ENCODE measurements at places on chromosomes 3 and 15.

- no peak for DNase-seq
Measured at GRCh38 chr3:117893638-117894037, 1141.0 kb downstream of the IGSF11 start.

- DNase-seq: no peak
Measured at GRCh38 chr3:127438951-127439350, 151.1 kb upstream of the PRR20G start.

DNA sequence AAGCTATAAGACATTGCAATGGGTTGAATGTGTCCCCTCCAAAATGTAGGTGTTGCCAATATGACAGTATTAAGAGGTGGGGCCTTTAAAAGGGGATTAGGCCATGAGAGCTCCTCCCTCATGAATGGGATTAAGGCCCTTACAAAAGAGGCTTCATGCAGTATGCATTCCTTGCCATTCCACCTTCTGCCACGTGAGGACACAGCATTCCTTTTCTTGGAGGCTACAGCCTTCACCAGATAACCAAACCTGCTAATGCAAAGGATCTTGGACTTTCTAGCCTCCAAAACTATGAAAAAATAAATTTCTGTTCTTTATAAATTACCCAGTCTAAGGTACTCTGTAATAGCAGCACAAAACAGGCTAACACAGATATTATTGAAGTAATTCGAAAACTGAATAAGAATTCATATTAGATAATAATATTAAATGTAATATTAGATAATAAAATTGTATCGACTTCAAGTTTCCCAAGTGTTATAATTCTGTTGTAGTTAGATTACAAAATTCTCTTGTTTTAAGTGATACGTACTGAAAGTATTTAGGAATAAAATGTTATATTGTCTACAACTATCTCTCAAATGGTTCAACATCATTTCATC is 29.4 kb upstream of the ATP8B4 start:
- DNase-seq: no peak

GRCh38 chr3:24451461-24452099 is 43.1 kb downstream of the THRB start:
- DNase-seq: peak; percentile 35

DNA sequence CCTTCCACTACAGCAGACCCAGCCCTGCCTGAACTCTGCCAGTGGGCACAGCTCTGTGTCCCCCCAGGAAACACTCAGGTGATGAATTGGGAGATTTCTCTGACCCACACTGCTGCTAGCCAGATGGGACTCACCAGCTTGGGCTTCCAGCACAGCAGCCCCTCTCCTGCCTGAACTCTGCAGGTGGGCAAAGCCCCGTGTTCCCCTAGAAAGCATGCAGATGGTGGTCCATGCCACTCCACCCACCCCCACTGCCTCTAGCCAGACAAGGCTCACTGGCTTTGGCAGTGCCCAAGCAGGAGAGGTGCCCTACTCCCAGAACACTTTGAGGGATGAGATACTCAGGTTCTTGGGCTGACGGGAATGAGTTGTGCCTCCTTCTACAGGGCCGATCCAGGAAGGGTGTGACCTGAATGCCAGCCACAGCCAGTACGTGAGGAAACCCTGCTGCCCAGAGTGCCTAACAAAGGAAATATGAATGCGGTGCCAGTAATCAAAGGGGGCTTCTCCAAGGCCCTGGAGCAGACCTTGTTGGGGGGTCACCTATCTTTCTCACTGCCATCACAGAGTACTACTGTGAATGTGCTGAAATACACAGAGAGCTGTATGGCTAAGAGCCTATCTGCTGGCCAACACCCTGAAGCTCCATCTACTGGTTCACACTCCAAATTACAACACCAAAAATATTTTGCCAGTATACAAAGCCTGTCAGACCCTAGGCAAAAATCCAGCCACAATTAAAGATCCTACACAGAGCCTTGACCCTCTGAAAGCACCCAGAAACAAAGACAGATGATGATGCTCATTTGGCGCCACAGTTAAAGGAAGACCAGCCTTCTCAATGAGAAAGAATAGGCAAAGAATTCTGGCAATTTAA is 61.9 kb downstream of the BTLA start:
- no peak for DNase-seq

DNA sequence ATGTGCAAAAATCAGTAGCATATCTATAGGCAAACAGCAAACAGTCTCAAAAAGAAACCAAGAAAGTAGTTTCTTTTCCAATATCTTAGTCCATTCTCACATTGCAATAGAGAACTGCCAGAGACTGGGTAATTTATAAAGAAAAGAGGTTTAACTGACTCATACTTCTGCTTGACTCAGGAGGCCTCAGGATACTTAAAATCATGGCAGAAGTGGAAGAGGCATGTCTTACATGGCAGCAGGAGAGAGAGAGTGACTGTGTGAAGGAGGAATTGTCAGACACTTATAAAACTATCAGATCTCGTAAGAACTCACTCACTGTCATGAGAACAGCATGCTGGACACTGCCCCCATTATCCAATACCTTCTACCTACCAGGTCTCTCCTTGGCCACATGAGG is 327.9 kb upstream of the EPHA3 start:
- DNase-seq: no peak

GRCh38 chr15:92634060-92634459 is 21.5 kb downstream of the FAM174B start:
- DNase-seq: no peak

- DNase-seq: no peak
Measured at GRCh38 chr3:66053550-66054094, 14.9 kb upstream of the MAGI1 start.

GRCh38 chr15:73934281-73934680 is 8.0 kb downstream of the LOXL1 start:
- no peak for DNase-seq

GRCh38 chr3:84965141-84965540 is 6.4 kb downstream of the CADM2 start:
- DNase-seq: no peak

GRCh38 chr15:89374086-89374981 is 39.7 kb upstream of the POLG start:
- no peak for DNase-seq

- DNase-seq: no peak
Measured at GRCh38 chr3:56989169-56989976, 71.1 kb upstream of the SPATA12 start.

DNA sequence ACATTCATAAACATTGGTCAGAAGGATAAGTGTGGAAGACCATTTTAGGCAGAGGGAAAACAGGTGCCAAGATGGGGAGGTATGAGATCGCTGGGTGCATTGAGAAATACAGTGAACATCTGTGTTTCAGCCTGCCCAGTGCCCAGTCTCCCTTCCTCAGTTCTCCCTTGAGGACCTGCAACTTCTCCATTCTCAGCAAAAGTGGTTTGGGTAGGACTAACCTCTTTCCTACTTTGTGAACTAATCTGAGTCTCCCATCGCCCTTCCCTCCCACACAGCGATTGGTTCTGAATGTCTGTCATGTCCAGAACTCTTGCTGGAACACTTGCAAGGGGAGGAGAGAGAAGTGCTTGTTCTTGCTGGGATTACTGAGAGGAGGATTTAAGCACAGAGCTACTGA is 10.9 kb upstream of the CCNL1 start:
- no peak for DNase-seq

DNA sequence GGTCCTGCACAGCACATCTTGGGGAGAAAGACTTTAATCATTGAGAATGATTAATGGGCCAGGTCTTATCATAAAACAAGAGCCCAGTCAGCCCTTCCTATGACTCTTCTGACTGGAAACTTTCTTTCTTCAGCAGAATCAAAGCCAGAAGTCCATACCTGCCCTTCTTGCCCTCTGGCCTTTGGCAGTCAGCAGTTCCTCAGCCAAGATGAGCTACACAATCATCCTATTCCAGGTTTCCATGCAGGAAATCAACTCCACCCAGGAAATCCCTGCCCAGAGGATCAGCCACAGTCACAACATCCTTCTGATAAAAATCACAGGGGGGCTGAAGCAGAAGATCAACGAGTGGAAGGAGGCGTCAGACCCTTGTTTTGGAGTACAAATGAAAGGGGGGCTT is 26.9 kb downstream of the ZNF589 start:
- peak; percentile 23 for DNase-seq

DNA sequence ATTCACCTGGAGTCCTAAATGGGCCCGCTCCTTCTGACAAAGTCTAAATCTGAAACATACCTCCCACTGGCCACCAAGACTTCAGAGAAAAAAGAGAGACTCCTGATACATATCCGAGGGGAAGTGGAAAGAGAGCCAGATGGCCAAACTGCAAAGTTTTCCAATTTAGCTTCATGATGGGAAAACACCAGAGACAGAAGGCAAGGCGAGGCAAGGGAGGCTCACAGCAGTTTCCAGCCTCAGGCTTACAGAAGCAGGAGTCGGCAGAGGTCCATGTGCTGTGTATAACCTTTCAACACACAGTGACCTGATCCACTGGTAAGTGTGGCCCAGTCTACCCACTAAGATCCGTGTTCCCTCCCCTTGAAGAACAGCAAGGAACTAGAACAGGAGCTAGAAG is 29.9 kb upstream of the PDE8A start:
- DNase-seq: no peak

- no peak for DNase-seq
Measured at GRCh38 chr3:149203758-149204157, 17.9 kb downstream of the CP start.

DNA sequence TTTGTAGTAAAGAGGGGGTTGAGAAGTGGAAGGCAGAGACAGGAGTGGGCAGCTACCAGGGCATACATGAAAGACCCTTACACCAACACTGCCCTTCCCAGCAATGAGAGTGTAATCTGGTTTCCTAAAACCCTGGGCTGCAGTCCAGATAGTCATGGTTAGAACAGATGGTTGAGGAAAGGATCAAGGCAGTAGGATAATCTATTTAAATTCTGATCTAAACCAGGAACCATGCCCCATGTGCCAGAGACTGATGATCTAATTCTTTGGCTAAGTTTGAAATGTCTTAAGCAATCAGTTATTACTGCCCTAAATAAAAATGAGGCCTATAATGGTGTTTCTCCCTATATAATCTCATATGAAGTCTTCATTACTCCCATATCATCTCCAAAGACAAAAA is 59.6 kb downstream of the PRTG start:
- DNase-seq: no peak

DNA sequence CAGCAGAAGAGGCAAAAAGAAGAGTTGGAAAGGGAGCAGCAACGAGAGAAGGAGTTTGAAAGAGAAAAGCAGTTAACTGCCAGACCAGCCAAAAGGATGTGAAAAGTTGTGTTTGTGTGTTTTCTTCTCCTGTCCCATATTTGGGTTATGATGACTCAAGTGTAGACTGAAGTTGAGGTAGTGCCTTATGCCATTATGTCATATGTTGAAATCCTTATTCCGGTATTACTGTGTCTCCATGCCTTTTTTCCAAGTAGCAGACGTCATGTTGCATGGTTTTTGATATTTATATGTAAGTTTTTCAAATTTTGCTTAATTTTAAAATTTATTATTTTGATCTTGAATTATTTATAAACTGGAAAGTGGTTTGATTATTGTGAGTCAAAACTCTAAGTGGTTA is 19.2 kb downstream of the BLOC1S6 start:
- DNase-seq: no peak

- no peak for DNase-seq
Measured at GRCh38 chr3:35522450-35522849, 116.9 kb upstream of the ARPP21 start.

DNA sequence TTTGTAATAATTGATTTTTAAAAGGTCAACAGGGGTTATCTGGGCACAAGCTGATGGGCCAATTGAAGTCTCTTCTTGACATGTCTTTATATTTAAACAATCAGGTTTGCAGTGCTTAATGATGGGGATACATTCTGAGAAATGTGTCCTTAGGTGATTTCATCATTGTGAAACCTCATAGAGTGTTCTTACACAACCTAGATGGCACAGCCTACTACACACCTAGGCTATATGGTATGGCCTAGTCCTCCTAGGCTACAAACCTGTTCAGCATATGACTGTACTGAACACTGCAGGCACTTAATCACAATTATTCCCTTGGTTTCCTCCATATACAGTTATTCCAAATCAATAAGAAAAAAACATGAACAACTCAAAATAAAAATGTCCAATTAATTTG is 75.8 kb downstream of the IQSEC1 start:
- DNase-seq: no peak

- DNase-seq: no peak
Measured at GRCh38 chr3:136008221-136008620, 42.7 kb downstream of the PPP2R3A start.

GRCh38 chr15:70242951-70243685 is 145.4 kb upstream of the TLE3 start:
- DNase-seq: peak; percentile 29

GRCh38 chr3:141486496-141486745 is 406 bp upstream of the RASA2 start:
- DNase-seq: peak; percentile 78

GRCh38 chr3:142213298-142213697 is 12.1 kb downstream of the GK5 start:
- no peak for DNase-seq

- no peak for DNase-seq
Measured at GRCh38 chr3:118884748-118885206, 149.9 kb downstream of the IGSF11 start.

- DNase-seq: no peak
Measured at GRCh38 chr3:195616681-195617080, 32.9 kb upstream of the APOD start.

- DNase-seq: no peak
Measured at GRCh38 chr3:46593274-46593862, 19.0 kb upstream of the FAM240A start.

DNA sequence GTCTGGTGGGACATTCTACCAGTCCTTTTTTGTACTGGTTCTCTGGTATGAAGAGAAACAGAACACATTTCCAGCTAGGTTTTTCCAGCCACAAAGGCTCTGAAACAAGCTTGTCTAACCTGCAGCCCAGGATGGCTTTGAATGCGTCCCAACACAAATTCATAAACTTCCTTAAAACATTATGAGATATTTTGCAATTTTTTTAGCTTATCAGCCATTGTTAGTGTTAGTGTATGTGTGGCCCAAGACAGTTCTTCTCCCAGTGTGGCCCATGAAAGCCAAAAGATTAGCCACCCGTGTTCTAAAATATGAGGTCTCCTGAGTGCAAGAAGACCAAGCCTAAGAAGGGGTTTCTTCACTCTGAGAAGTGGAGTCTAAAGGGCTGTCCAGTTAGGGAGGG is 18.4 kb upstream of the TIMP4 start:
- DNase-seq: no peak

DNA sequence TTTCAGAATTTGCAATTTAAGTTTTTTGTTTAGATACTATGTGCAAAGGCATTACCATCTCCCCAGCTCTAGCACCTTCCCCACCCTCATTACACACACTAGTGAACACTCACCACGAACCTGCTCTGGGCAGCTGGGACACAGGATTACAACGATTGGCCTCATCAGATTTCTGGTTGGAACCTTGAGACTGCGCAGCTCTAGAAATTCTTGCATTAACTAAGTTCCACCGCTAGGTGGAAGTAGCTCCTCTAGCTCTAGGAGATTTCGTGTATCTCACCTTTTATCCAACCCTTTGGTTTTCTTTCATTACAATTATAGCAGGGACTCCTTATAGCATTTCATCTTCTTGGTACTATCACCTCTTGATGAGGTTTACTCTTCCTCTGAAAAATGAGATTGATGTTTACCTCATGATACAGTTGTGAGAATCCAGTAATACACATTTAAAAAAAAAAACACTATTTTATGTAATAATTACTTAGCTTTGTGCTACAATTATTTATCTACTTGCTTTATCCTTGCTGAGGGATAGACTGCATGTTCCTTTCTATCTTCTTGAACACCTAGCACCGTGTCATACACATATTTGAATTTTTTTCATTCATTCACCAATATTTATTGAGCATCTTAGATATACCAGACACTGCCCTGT is 28.7 kb upstream of the PLOD2 start:
- DNase-seq: peak; percentile 23

All from foreskin keratinocyte (primary cell).